ENCODE measurements at places on chromosomes 16 and 17.

- DNase-seq, result no peak
Measured at GRCh38 chr16:50721549-50722404, 20.1 kb upstream of the CYLD start.

DNA sequence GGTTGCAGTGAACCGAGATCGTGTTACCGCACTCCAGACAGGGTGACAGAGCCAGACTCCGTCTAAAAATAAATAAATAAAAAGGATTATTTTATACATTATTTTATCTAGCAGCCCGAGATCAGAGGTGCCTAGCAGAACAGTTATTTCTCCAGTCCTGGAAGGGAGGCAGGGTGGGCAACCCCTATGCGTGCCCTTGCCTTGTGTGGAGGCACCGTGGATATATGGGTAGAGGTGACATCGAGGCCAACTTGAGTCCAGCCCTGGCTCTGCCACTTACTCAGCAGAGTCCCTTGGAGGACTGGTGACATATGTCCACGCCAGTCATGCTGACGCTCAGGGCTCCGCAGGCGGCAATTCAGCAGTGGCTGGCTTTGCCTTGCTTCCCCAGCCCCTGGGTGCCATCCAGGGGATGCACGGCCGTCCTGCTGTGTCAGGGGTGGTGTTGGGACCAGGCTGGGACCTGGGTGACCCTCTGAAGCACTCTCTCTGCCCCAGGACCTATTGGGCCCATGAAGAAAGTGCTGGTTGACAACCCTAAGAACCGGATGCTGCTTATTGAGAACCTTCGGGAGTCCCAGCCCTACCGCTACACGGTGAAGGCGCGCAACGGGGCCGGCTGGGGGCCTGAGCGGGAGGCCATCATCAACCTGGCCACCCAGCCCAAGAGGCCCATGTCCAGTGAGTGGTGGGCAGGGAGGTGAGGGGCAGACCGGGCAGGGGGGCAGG, 13.2 kb downstream of the GALK1 start:
- DNase-seq, result no peak

DNA sequence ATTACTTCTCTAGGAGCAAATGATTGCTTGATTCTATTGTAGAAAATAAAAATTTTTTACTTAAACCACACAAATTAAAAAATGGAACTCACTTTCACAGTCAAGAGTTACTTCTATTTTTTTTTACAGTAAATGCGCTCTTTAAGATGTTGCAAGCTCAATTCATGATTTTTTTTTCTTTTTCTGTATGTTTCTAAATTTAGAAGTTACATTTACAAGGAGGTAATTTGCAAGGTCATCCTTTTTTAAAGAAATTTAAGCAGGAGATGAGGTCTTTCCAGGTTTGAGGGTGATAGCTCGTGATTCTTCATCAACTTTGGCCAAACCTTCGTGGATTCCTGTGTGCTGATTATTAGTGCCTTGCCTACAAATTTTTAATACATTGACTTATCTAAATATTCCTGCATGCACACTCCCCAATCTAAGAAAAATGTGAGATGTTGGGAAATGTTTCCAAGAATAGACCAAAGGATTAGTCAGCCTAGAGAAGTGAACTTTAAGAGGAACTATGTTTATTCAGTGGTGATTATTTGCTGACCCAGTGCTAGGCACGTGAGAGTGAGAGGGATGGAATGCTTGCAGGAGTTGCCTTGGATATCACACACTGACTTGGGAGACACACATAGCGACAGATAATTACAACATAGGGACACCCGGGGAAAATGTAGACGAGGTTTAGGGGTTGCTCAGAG, 429.8 kb downstream of the MAF start:
- DNase-seq, result no peak

DNA sequence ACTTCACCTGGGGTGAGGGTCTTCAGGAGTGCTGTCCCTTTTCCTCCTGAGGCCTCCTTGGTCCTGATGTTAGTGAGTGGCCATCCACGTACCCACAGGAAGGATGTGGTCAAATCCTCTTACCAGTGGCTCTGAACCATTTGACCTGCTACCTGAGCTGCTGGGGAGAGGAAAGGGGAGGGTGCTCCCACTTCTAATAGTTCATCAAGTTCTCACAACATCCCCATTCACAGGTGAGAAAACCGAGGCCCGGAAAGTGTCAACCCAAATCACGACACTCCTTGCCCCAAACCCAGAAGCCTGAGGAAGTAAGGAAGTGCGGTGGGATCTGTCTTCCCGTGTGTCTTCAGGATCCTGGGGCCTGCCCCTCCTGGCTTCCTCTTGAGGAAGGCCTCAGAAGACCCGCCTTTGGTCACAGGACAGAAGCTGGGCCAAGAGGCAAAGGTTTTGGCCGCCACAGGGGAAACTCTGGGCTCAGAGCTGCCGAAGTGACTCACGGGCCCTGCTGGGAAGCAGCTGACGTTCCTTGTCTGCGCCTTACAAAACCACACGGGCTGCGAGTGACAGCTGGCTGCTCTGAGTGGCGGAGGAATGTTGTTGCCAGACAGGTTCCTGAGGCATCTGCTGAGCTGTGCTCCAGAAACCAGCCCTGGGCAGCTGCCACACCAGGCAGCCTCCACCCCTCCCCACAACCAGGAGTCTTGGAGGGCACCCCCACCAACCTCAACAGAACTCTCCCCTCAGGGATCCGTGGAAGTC, 13.9 kb upstream of the KIFC3 start:
- peak; percentile 50 for DNase-seq

- no peak for DNase-seq
Measured at GRCh38 chr17:44797802-44798201, 32.3 kb downstream of the GJC1 start.

DNA sequence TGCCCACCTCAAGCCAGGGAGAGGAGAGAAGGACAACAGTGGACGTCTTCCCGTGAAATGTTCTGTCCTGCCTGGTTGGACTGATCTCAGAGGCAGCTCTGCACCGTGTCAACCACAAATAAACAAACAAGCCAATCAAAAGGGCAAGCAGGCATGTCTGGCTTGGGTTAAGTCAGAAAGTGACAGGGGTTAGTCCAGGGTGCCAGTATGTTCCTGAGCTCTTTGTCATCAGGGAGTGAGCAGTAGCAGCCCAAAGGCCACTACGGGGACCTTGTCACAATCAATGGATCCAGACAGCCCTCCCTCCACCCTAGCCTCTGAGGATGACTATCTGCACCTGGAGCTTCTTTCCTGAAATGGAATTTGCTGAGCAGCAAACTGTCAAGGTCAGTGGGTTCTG, 35.0 kb downstream of the CNGB1 start:
- DNase-seq, result no peak

DNA sequence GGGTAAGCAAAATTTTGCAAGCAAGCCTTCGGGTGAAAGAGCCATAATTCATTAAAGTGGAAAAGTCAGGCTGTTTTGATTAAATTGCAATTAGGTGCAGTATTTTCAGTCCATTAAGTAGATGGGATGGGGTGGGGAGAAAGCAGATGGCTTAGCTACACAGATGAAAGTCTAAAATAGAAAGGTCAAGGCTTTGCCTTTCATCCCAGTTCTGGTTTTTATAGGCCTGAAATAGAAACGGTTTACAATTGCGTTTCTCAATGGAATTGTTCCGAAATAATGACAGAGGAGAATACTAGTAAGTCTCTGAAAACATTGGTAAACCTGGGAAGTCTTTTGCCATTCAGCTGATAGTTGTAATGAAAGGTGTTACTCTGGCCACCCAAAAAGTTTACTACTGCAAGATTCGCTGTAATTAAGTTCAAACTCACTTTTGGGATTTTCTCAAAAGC, 1.5 kb downstream of the PPM1E start:
- no peak for DNase-seq

DNA sequence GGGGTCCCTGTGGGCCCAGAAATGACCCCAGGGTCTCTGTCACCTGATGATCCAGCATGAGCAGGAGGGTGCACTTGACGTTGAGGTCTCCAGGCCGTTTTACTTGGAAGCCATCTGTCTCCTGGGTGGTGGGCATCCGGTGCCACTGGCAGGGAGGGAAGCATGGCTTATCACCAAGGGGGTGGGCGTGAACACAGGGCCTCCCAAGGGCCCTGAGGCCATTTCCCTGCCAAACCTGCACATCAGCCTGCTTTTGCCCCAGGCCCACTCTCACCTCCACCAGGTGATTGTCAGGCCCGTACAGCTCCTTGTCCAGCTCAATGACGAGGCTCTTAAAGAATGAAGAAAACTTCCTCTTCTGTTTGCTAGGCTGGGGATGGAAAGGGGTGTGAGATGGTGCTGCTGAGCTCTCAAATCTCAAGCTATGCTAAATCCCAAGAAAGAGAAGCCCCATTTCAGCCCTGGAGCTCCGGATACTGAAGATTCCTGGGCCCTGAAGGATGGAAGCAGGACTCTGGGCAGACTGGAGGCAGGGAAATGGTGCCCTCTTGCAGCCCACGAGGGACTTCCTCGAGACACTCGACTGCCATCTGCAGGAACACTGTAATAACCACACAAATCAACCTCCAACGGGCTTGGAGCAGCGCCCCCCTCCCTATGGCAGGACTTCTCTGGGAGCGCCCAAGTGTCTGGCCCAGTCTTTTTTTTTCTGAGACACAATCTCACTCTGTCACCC, 7.1 kb upstream of the FTSJ3 start:
- no peak for DNase-seq

GRCh38 chr16:52649870-52650269, 102.9 kb upstream of the TOX3 start:
- no peak for DNase-seq

DNA sequence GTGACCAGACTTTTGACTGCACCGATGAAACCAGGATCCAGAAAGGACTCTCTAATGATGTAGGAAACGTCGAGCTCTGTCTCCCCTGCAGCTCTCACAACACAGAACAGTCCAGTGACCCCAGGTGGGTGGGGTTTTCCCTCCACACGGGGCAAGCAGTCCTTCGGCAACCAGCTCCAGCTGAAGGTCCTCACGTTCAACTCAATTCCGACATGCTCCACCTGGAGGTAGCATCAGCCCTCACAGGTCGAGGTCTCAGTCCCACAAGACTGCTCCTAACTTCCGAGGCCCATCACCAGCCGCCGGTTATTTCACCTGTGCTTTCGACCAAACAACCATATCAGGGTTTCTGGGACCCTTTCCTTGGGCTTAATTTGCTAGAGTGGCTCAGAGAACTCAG, 28.2 kb downstream of the ITGAE start:
- no peak for DNase-seq

GRCh38 chr17:71033336-71033735, 864.0 kb downstream of the KCNJ2 start:
- no peak for DNase-seq

DNA sequence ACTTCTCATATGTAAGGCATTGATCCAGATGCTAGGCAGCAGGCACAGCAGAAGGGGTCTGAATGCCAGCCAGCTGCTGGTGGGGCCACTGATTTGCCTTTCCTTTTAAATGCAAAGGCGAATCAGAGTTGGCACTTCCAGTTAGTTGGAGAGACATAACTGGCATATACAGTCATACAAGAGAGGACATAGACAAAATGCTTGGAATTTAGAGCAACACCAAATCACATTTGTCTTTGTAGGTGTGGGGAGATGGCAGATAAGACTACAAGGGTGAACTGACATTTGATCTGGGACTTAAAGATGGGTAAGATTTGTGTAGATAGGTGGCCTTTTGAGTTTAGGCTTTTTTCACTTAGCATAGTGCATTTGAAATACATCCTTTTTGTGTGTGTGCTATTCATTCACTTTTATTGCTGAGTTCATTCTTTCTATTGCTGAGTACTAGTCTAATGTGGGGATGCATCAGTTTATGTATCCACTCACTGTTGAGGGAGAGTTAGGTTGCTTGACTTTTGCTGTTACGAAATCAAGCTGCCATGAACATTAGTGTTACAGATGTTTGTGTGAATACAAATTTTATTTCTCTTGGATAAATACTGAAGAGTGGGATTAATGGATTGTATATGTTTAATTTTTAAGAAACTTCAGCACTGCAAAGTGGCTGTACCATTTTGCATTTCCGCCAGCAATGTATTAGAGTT, 74.1 kb downstream of the SPECC1 start:
- DNase-seq, result no peak

DNA sequence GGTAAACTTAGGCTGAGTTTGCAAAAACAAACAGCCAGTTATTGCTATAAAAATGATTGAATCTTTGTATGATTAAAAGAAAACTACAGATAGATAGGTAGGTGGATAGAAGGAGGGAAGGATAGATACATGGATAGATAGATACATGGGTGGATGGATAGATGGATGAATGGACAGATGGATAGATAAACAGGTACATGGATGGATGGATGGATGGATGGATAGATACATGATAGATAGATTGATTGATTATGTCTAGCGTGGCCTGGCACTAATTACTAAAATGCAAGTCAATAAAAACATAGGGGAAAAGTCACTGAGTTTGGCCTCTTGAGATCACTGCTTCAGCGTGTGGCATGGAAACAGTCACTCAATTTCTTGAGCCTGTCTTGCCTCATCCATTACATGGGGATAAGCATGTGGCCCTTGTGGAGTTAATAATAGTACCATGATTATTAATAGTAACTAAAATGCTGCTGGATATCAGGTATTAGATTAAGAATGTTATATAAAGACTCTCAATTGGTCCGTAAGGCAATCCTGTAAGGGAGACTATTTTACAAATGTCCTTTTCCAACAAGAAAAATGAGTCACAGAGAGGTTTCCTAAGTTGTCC, 184.9 kb downstream of the HS3ST3A1 start:
- no peak for DNase-seq

DNA sequence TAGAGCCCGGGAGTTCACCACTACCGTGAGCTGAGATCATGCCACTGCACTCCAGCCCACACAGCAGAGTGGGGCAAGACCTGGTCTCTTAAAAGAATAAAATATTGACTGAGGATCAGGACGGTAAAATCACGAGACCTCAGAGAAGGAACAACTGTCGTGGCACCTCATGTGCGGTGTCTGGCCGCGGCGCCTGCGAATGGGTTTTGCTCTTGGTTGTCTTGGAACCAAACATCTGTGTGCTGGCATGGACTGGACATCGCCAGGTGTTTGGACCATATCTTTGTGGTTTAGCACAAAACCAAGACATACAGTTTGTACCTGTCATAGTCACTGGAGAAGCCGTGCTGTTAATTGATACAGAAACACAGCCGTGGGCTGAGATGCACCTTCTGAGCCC, 212.9 kb upstream of the CHMP6 start:
- DNase-seq, result no peak

DNA sequence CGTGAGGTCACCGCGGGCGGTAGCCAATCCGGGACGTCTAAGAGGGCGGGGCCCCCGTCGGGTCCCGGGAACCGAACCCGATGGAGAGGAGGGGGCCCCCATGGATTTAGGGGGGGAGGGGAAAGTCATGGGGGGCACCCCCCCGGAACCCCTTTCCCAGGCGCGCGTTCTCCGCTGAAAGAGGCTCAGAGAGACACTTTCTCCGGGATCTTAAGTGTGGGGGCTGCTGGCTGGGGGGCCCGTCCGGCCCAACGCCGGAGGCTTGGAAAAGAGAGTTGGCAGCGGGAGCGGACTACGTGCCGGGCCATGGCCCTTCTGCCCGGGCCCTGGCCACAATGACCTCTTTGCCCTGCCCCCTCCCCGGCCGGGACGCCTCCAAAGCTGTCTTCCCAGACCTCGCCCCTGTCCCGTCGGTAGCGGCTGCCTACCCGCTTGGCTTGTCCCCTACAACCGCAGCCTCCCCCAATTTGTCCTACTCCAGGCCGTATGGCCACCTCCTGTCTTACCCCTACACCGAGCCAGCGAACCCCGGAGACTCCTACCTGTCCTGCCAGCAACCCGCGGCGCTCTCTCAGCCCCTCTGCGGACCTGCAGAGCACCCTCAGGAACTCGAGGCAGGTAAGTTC, at the start of gene DLX4:
Gene DLX4 (plus strand): TSS at position 57 of the 626 bp plus-strand sequence. CDS start 279 bp downstream, at position 336.
- no peak for DNase-seq

Measured in urinary bladder (tissue), 4 donors.